Activated T-cell treated with anti-CD3 and anti-CD28 coated beads for 48 hours (primary cell): ENCODE measurements at places on chromosomes 6 and 20.

DNA sequence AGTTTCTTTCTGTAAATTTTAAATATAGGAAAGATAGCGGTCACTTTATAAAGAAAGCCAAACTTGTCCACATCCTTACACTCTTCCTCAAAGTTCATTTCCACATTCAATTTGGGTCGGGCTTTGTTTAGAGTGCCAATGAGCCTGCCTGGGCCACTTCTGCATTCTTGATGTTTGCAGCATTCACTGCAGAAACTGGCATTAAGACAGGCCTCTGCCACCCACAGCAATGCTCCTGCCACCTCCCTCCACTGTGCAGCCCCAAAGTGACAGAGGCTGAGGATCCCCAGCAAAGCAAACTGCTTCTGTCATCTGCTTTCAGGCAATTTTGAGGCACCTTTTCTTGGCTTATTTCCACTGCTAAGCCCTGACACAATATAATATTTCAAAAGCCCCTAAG lies 61.2 kb downstream of the TNFAIP3 start:
- DNase-seq: no peak

DNA sequence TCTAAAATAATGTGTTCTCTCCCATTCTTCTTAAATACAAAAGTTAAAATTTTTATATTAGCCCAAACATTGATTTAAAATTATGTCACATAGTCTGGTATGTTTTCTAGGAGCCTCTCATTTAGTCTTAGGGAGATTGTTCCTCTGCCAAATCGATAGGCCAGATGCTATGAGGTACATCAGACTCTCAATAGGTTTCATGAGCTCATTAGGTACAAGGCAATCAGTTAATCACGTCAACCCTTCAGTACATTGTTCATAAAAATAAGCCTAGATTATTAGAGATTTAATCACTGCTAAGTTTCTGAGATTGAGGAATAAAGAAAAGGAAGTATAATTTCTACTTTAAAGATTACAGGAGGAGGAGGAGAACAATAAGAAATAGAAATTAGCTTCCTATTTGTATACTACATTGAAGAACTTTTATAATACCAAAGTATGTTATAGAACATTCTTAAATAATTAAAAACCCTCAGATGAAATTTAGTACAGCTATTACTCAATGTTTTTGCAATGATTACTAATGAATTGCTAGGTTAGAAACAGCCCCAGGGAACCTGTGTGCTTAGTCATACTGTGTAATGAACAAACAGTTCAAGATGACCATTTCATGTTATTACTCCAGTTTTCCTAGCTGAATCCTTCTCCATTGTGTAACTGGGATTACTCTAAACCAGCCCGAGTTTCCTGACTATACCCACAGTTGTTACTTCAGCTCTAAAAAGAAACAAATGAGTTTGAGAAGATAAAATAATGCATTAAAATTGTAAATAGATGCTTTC lies 117.0 kb downstream of the BMP5 start:
- no peak for DNase-seq

DNA sequence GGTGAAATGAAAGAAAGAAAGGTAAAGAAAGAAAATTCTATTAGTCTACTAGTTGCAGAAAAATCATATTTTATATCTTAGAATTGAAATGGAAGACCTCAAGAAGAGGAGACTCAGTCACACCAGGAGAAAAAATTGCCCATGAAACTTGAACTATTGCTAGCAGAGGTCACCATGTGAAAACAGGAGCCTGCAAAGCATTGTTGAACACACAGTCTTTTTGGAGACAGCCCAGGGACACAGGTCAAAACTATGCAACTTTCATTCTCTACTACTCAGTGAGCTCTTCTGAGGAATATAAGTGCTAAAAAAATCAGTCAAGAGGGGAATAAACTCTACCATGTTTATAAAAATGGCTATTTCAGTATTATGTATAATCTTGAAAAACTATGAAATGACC lies 89.8 kb upstream of the TENT5A start:
- no peak for DNase-seq

DNA sequence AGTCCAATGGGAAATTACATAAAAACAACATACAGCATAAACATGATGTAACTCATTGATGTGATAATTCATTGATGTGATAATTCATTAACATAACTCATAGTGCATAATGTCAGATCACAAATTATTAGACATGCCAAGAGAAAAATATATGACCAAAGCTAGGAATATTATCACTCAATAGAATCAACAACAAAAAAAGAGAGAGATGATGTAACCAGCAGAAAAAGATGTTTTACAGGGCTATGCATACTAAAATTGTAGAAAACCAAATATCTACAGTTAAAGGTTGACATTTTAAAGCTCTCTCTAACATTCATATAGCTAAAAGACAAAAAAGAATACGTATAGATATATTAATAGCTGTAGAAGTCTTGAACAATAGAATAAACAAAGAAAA lies 1067.2 kb upstream of the ADGRB3 start:
- no peak for DNase-seq

- no peak for DNase-seq
These were observed 42.0 kb upstream of the HIVEP1 start for GRCh38 chr6:11970114-11970513.

GRCh38 chr6:3309391-3310050 lies 50.8 kb downstream of the PSMG4 start:
- DNase-seq: no peak

DNA sequence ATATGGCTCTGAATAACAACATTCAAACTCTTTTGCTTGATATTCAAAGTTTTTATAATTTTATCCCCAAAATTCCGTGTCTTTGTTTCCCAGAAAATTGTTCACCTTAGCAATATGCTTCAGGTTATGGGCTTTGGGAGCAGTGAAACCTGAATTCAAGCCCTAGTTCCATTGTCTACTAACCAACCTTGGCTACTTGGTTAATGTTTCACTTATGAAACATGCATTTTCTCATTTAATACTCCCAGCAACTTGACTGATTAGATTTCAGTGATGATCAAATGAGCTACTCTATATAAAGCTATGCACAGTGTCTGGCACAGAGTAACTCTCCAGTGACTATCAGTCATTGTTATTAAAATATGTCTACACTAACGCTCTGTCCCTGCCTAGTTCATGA lies 192.2 kb upstream of the TENT5A start:
- no peak for DNase-seq

DNA sequence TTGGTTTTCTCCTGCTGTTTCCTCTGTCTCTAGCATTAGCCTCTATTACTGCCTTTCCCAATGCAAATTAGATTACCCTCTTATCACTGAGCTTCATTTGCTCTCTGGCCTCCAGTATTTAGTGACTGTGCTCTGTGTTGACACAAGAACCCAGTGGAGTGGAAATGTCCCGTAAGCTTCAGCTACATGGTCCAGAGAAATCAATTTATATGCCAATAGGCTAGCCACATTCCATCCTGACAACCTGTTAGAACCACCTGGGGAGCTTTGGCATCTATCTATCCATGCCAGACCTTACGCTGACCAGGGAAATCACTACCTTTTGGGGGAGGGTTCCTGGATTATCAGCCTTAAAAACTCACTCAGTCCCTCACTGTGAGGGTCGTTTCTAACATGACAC lies 459.6 kb downstream of the UTRN start:
- no peak for DNase-seq
